ENCODE measurements at places on chromosomes 5 and 9. TPM values are rescaled to one million over a fixed set of nuclear protein-coding genes. Genes with fewer than 3 reads are reported as not detected.
A peak's percentile ranks its signal among the peaks of the same experiment; 100 is the strongest.

DNA sequence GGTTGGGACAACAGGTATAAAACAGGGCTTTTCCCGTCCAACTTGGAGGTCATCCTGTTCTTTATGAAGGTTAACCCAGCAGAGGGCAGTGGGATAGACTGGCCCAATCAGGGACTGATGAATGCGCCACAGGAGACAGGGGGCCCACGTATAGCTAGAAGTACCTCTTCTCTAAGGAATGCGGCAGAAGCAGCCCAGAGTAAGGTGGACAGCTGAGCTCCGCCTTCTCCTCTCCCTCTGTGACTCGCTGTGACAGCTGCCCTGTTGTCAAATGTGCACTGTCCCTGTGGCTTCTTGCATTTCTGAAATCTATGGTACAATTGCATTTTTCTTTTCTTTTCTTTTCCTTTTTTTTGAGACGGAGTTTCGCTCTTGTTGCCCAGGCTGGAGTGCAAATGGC is 306.6 kb downstream of the FBXL7 start:
- no peak for DNase-seq
- no peaks in the 10 kb centered on the region for H3K27me3 ChIP-seq
- no peak overlapping the region for H3K27ac ChIP-seq
- no peak overlapping the region for H3K4me3 ChIP-seq
- H3K36me3 ChIP-seq, result no peaks in the 10 kb centered on the region

DNA sequence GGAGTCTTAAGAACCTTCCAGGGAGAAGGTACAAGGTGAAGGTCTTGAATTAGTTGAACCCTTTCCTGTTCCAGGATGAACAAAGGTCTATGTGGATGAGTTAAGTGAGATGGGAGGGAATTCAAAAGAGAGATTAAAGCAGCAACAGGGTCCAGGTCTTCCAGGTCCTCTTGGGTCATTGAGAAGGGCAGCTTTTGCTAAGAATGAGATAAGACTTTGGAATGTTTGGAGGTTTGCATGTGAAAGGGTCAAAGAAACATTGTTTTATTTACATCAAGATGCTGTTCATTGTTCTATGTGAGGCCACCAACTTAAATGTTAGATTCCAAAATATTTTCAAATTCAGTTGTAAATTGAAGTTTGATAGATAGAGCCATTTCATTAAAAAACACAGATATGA is 463.9 kb downstream of the ANXA1 start:
- H3K4me3 ChIP-seq, result no peak overlapping the region
- no peak for DNase-seq
- H3K27me3 ChIP-seq, result peaks cover 2% of the 10 kb centered on the region
- no peak overlapping the region for H3K27ac ChIP-seq

SPATA6L gene
- polyA plus RNA-seq, result 8.5 TPM

- H3K27ac ChIP-seq, result no peak overlapping the region
- DNase-seq, result no peak
- no peaks in the 10 kb centered on the region for H3K27me3 ChIP-seq
- H3K4me3 ChIP-seq, result no peak overlapping the region
Measured at GRCh38 chr5:86124333-86124732, 493.4 kb upstream of the COX7C start.

DNA sequence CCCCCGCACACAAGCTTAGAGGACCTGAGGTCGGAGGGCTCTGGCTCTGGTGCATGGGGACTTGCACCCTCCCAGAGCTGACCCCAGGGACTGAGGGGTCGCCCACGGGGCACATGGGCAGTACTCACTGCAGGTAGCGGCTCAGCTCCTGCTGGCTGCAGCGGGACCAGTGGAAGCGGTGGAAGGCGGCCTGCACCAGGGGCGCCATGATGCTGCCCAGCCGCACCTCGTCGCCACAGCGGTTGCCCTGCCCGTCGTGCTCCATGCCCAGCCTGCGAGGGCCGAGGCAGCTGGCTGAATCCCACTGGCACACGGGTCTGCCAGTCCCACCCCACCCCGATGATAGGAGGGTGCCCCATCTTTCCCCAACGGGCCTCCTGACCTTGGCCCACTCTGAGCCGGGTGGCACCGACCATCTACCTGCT is 93.8 kb downstream of the ZNF354C start:
- no peaks in the 10 kb centered on the region for H3K36me3 ChIP-seq
- no peak for DNase-seq
- no peaks in the 10 kb centered on the region for H3K27me3 ChIP-seq
- H3K27ac ChIP-seq, result no peak overlapping the region

- peak; percentile 97 for DNase-seq
- peak within 1 kb of the TSS; percentile 74 for H3K27ac ChIP-seq
- H3K4me1 ChIP-seq, result no peaks in the 10 kb centered on the region
- H3K27me3 ChIP-seq, result no peaks in the 10 kb centered on the region
Measured at GRCh38 chr5:149345147-149345891, at the start of gene GRPEL2. TSS of gene GRPEL2 (plus strand) at chr5:149345499. CDS start at chr5:149345540, 41 bp downstream.

DNA sequence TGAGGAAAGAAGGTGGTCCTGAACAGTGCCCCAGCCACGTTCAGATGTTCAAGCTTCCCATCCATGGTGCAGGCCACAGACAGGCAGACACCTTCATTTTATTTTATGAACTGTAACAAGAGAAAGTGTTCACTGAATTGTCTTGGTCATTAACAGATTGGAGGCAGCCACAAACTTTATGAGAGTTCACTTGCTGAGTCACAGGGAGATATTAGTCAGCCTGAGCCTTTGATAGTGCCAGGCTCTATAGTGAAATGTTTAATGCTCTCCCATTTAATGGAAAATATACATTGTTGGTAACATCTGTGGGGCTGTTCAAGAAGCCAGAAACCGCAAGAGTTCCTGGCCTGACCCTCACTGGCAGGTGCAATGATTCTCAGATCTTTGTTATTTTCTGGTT is 237.0 kb downstream of the TENT4A start:
- no peaks in the 10 kb centered on the region for H3K4me1 ChIP-seq
- DNase-seq, result peak; percentile 16
- no peaks in the 10 kb centered on the region for H3K27me3 ChIP-seq

DNA sequence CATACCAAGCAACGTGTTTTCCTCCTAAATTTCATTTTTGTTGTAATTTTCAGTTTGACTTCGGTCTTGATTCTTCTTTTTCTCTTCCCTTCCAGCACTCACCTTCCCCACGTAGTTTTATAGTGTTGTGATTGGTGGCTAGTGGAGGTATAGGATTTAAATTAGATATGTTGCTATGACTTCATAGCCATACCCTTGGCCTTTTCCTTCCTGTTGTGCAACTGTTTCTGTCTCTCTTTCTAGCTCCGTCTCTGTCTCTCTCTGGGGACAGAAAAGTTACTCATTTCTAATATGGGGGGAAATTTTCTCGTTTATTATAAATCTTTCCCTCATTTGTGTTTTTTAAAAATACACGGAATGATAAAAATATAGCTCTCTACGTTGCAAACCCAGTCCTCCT is 20.6 kb upstream of the C5orf24 start:
- H3K27me3 ChIP-seq, result no peaks in the 10 kb centered on the region
- H3K36me3 ChIP-seq, result peaks cover 9% of the 10 kb centered on the region
- DNase-seq, result no peak

SPINK5 gene
- 0.89 TPM for polyA plus RNA-seq

DNA sequence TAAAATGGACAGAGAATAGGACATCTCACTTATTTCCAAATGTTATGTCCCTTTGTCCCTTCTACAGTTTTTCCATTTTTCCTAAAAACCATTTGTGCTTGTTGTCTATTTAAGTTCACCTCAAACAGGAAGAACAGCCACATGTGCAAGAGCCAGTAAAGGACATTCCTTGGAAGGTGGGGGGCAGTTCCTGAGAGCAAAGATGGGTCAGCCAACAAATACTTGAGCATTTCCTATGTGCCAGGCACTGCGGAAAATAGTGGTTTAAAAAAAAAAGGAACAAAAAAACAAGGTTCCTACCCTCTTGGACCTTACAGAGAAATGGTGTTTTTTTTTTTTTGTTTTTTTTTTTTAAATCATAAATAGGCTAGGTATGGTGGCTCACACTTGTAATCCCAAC is 26.8 kb downstream of the ANP32B start:
- H3K36me3 ChIP-seq, result peaks cover 64% of the 10 kb centered on the region
- no peak overlapping the region for H3K27ac ChIP-seq
- no peaks in the 10 kb centered on the region for H3K4me1 ChIP-seq
- no peaks in the 10 kb centered on the region for H3K27me3 ChIP-seq
- no peak for DNase-seq
- no peak overlapping the region for H3K4me3 ChIP-seq

KIF24 gene
- polyA plus RNA-seq, result 2.1 TPM

GRCh38 chr9:121725008-121725775 is 73.8 kb downstream of the DAB2IP start:
- H3K4me3 ChIP-seq, result no peak overlapping the region
- H3K27me3 ChIP-seq, result no peaks in the 10 kb centered on the region
- no peak for DNase-seq
- no peak overlapping the region for H3K27ac ChIP-seq
- H3K36me3 ChIP-seq, result no peaks in the 10 kb centered on the region

DNA sequence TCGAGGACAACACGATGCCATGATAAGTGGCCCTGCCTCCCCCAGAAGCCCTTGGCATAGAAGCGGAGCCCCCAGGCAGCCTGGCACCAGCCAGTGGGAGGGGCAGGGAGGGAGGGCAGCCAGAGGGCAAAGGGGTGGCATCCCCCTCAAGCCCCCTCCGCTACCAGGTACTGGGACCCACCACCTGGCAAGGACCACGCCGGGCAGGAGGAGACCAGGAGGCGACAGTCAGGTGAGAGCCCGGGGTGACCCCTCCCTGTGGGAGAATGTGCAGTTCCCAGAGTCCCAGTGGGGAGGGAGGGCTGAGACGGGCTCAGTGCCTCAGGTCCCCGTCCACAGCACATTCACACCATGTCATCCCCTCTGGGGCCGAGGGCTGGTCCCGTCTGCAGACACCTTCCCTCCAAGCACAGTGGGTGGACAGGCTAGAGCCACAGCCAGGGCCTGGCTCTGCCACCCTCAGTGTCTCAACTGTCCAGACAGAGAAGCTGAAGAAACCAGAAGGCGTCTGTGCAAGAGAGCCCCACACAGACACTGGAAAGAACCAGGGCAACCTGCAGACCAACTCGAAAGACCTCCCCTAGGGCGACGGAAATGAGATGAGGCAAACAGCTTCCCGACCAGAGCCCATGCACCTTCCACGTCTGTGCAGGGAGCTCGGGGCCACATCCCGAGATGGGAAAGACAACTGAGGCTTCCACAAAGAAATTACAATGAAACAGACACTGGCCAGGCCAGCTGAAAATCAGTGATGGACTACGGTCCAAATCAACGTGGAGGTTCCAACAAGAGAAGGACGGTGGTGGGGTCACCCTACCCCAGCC is 11.1 kb downstream of the BRD3 start:
- H3K4me1 ChIP-seq, result peaks cover 5% of the 10 kb centered on the region
- no peak for DNase-seq
- no peak overlapping the region for H3K4me3 ChIP-seq
- H3K36me3 ChIP-seq, result no peaks in the 10 kb centered on the region
- no peaks in the 10 kb centered on the region for H3K27me3 ChIP-seq

- H3K27me3 ChIP-seq, result no peaks in the 10 kb centered on the region
- no peak for DNase-seq
- H3K4me1 ChIP-seq, result peaks cover 10% of the 10 kb centered on the region
Measured at GRCh38 chr5:65830856-65831255, 95.5 kb upstream of the ERBIN start.

All from small intestine (tissue), 16 donors.